HFFc6 (cell line): ENCODE measurements at places on chromosomes 2 and 18.

GRCh38 chr2:12050396-12050795 is 304.0 kb downstream of the LPIN1 start:
- DNase-seq: peak; percentile 82

DNA sequence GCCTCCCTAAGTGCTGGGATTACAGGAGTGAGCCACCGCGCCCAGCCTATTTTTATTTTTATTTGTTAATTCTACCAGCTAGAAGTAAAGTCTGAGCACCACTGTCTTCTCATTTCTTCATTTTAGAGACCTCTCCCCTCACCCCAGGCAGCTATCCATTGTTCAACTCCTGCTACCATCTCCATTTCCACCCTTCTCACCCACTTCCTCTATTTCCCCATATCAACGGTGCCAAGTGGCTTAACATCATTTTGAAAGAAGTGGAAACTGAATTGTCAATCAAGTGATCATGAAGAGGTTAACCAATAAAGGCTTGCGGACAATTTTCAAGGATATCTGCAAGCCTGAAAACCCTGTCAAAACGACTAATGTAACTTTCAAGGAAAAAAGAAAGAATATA is 323.1 kb downstream of the NBAS start:
- no peak for DNase-seq

DNA sequence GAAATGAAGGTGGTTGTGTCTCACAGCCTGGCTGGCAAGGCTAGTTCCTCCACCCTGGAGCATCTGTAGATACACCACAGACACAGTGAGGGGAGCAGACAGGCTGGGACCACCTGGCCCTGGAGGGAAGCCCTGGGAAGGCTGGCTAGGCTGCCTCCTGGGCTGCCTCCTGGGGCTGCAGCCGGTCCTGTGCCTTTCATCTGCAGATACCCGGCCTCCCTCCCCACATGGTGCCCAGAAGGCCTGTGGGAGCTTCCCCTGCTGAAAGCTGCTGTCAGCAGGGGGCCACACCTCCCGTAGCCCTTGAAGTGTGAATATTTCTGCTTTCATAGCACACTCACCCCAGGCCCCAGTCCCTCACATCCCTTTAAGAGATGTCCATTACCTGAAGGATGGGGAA is 37.6 kb downstream of the SDC1 start:
- DNase-seq: no peak

DNA sequence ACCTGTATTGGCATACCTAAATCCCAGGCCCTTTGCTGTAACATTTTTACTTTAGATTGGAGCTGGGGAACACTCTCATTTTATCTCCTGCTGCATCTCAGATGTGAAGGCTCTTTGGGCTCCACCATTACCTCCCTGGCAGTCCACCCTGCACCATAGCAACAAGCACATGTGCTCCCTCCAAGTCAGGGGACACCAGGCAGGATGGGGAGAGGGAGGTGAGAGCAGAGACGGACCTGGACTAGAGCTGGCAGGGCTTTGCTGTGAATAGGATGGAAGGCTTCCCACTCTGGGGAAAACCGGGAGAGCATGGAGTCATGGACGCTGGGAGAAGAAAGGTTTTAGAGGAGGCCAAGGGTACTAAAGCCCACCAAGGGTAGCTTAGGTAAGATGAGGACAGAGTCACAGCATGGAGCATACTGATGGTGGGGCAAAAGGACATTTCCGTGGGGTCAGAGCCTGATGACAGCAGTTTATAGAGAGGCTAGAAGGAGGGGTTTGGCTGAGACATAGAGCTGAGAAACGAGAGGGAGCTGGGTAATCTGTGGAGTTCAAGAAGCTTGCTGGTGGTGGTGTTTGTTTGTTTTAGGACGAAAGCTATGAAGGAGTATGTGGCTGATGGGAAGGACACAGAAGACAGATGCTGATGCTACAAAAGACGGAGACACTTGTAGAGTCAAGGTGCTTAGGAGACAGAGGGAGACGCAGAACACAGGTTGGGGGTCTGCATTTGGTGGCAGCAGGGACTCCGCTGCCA is 134.8 kb downstream of the COL6A3 start:
- DNase-seq: no peak

GRCh38 chr2:48496849-48497248 is 33.1 kb upstream of the STON1 start:
- peak; percentile 74 for DNase-seq

- DNase-seq: no peak
Observed at GRCh38 chr2:182883451-182883850, 17.0 kb upstream of the FRZB start.

DNA sequence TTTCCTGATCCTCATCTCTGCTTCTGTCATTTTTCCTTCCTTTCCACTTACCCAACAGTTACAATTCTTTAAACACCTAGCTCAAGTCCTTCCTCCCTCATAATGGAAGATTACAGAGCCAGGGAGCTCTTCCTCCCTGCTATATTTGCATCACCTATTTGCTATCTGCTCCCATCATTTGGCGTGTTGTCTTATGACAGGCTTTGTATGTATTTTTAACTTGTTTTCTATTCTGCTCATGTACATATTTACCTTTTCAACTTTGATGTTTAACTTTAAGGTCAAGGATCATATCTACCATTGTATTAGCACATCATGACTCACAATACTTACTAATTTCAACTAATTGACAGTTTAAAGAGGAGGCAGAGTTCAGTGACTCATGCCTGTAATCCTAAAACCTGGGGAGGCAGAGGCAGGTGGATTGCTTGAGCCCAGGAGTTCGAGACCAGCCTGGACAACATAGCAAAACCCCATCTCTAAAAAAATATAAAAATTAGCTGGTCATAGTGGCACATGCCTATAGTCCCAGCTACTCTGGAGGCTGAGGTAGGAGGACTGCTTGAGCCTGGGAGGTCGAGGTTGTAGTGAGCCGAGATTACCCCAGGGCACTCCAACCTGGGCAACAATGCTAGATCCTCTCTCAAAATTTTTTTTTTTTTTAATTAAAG is 308.0 kb upstream of the STON1 start:
- no peak for DNase-seq

GRCh38 chr2:130388221-130388907 is 32.5 kb downstream of the PTPN18 start:
- no peak for DNase-seq

DNA sequence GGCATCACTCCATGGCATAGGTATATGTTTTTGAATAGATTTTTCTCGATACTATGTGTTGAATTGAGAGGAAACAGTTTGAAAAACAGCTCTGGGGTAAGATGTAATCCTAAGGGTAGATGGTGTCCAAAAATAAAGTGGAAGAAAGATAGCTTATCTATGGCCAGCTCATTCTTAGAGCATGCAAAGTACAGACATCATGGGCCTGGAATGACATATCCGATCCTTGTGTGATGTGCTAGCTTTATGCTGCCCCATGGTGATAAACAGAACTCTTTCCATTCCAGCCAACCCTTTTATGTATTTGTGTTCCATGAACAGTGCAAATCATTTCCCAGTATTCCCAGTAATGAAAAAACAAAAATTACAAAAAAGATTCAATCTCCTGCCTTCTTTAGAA is 390.2 kb upstream of the NXPH2 start:
- no peak for DNase-seq

- no peak for DNase-seq
Observed at GRCh38 chr18:62631173-62631572, 84.2 kb upstream of the PHLPP1 start.

DNA sequence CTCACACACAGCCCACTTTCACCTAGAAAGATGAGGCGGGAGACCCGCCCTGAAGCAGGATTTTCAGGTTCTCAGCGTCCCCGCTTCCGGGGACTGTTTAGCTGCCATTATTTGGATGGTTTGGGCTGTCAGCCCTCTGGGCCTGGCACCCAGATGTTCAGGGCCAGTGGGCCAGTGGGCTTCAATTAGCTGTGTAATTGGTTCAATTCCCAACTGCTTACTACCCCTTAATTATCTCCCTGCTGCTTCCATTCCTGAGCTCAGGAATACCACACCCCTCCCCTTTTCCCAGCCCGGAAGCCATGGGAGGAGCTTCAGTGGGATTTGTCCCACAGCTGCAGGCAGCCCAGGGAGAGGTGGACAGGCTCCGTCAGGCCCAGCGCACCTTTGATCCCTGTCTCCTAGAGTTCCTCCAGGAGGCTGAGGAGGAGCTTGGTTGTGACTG is 114.1 kb upstream of the MYCN start:
- DNase-seq: no peak

DNA sequence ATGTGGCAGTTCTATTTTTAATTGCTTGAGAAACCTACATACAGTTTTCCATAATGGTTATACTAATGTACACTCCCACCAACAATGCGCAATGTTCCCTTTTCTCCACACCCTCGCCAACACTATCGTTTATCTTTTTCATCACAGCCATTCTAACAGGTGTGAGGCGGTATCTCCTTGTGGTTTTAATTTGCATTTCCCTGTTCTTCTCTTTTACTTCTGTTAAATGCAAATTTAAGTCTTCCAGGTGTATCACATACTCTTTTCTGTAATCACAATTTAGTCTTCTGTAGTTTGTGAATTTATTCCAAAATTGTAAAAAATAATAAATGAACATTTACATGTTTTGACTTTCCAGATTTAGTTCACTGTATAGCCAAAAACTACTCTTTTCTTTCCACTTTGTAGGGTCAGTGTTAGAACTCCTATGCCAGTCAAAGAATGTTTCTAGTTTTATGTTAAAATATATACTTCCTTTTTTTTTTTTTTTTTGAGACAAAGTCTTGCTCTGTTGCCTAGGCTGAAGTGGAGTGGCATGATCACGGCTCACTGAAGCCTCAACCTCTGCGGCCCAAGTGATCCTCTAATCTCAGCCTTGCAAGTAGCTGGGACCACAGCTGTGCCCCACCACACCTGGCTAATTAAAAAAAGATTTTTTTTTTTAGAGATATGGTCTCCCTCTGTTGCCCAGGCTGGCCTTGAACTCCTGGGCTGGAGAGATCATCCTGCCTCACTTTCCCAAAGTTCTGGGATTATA is 15.4 kb upstream of the ACYP2 start:
- no peak for DNase-seq

DNA sequence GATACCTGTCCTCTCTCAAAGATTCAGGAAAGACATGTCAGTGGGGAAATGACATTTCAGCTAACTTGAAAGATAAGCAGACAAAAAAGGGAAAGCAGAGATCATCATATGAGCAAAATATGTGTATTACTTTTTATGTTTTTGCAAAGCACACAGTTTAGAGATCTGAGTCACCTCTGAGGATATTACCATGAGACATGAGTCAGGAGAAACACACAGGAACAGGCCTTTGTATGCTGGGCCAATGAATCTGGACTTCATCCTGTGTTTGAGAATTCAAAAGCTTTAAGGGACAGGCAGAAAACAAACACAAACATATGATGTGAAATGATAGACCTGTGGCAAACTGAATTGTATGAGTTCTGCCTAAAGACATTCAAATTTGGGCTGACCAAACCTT is 306.0 kb upstream of the EPC2 start:
- DNase-seq: peak; percentile 67

DNA sequence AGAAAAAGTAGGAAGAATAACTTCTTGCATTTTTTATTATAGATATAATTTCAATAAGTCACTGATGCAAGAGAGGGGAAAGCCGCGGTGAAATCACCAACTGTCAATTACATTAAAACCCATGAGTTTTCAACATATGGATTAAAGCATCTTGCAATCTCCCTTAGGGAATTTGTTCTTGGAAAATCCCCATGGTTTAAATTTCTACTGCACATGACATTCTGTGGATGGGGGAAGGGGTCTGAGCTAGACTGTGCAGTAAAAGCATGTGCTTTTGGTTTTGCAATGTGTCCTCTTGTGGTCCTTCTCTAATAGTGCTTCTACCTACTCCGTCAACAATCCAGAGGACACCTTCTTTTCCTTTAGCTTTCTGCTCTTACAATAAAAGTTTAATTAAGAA is 894.0 kb downstream of the DCDC2C start:
- no peak for DNase-seq

- no peak for DNase-seq
Observed at GRCh38 chr2:96961210-96961950, 25.0 kb downstream of the FAM178B start.

GRCh38 chr18:8480506-8481328 is 128.5 kb upstream of the RAB12 start:
- peak; percentile 45 for DNase-seq

- DNase-seq: peak; percentile 65
Observed at GRCh38 chr2:73085691-73086090, 14.2 kb upstream of the SFXN5 start.

- peak; percentile 53 for DNase-seq
Observed at GRCh38 chr2:85175369-85176299, 42.4 kb downstream of the TCF7L1 start.

GRCh38 chr2:101518578-101519492 is 43.9 kb upstream of the RFX8 start:
- peak; percentile 52 for DNase-seq

DNA sequence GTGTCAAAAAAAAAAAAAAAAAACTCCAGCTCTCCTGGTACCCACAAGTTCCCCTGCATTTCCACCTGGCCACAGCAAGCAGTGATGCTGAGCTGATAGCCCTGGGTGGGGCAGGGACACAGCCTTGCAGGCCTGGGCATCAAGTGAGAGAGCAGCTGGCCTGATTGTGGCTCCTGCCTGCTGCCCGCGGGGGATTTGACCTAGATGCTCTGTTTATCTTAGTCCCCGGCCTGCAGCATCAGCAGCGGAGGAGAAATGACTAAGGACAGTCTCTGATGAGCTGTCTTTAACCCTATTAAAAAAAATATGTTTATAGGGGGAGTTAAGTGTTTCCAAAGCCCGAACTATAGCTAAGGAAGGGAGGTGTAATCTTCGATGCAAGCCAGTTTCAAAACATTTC is 102.6 kb downstream of the MTCL1 start:
- peak; percentile 58 for DNase-seq

GRCh38 chr2:47687856-47688255 is 95.1 kb upstream of the MSH6 start:
- no peak for DNase-seq

GRCh38 chr2:45745231-45745630 is 93.8 kb downstream of the PRKCE start:
- DNase-seq: no peak

DNA sequence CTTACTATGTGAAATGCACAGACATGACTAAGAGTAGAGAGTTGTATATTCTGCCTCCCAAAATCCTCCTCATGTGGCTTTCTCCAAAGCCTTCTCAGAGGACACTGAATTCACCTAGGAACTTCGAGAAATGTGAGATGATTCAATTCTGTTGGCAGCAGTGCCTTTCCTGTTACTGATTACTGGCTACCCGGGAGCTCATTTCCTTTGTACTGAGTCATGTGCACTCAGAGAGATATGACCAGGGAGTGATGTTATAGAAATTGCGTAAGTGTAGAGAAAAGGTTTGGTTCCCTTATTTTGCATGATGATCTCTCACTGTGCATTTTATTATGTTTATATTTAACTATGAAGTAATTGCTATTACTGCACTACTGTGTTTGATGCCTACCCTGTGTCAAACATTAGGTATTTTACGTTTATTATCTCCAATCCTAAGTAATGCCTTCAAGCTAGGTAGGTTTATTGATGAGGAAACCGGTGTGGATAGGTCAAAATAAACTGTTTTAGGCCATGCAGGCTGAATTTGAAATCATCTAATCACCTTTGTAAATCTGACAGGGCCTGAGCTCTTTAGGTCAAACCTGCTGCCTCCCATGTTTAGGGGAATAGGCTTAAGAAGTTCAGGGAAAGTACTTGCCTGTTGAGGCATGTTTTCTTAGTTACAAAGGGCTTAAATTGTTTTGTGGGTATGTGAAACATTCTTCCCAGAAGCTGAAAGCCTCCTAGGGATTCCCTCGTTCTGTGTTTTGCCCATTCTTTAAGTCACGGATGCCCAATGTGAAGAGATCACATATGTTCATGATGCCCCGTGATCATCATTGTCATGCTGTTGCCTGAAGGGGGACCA is 86.8 kb downstream of the FMNL2 start:
- DNase-seq: peak; percentile 98

GRCh38 chr2:113857464-113857863 is 32.4 kb upstream of the ACTR3 start:
- no peak for DNase-seq
